ENCODE measurements at places on chromosomes 6 and 20.

- no peak for DNase-seq
Observed at GRCh38 chr6:106426250-106426970, 65.9 kb downstream of the CRYBG1 start.

- no peak for DNase-seq
Observed at GRCh38 chr6:168280020-168280898, 39.3 kb downstream of the DACT2 start.

GRCh38 chr20:45910670-45911485, 1.1 kb downstream of the PLTP start:
- DNase-seq, result peak; percentile 100

- no peak for DNase-seq
Observed at GRCh38 chr6:155026706-155027045, 31.6 kb downstream of the TIAM2 start.

DNA sequence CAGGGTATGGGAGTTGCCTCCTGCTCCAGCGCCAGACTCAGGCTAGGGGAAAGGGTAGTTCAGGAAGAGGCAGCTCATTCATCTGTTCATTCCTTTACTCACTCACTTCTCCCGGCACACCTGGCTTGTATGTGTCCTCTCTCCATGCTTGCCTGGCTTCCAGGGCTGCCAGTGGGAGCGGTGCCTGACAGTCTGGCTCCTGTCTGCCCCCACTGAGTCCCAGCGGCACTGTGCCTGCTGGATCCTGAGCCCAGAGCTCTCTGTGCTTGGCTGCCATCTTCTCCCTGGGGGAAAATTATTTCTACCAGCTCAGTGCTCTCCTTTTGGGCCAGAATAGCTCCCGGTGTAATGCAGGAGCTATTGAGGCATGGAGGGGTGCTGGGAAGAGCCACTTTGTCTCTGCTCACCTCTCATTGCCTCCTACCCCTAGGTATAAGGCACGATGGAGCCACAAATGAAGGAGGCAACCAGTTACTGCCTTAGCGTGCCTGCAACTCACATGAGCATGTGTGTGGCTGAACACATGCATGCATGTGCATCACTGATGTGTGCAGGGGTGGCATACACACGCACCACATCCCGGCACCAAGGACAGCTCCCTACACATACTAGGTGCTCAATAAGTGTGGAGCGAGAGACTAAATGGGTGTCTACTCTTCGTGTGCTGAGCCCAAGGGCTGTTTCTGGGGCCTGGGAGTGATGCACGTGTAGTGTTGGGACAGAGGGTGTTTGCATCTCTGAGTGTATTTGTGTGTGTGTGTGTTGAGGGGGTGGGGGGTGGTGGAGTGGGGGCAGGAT, 46.6 kb downstream of the CDH22 start:
- DNase-seq, result no peak

GRCh38 chr6:84581494-84582259, 182.7 kb downstream of the TBX18 start:
- DNase-seq, result no peak

DNA sequence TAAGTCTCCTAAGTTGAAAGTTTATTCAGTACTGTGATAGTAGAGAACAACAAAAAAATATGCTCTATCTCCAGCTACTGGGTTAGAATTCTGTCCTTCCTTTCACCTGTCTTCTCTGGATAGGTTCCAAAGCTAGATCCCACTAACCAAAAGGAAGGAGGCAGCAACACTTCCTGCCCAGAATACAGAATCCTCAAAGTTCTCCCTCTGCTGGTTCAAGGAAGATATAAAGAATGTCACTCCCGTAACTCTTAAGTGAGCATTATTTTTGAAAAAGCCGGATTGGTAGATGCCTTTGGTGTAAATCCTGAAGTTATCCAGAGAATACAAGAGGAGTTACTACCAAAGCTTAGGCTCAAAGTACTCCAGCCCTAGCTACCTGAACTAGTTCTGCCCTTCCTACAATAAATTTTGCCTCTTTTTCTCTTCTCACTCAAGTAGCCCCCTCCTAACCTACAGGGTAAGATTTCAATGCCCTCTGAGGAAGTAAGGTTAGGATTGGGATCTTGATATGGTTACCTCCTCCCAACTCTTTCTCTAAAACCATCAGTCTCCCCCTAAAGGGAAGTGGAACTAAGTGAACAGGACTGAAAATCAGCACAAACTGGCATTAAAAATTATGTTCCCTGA, 26.0 kb upstream of the CRIP3 start:
- no peak for DNase-seq

DNA sequence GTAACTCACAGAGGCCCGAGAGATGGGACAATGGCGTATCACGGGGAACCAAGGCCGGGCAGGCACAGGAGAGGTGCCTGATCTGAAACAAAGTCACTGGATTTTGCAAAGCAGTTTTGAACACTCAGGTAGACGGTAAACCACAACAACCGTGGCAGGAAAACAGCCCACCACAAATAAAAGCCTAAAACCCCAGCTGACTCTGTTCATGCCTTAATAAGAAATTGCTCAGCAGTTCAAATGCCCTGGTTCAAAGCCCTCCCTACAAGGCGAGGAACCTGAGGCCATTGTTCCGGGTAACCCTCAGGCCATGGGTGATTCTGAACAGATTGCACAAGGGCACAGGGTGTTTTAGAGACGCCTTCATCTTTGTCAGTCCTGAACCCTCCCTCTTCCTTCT, 114.2 kb downstream of the MAP3K7 start:
- DNase-seq, result no peak

GRCh38 chr6:167311286-167311685, 13.6 kb upstream of the TTLL2 start:
- DNase-seq, result no peak

DNA sequence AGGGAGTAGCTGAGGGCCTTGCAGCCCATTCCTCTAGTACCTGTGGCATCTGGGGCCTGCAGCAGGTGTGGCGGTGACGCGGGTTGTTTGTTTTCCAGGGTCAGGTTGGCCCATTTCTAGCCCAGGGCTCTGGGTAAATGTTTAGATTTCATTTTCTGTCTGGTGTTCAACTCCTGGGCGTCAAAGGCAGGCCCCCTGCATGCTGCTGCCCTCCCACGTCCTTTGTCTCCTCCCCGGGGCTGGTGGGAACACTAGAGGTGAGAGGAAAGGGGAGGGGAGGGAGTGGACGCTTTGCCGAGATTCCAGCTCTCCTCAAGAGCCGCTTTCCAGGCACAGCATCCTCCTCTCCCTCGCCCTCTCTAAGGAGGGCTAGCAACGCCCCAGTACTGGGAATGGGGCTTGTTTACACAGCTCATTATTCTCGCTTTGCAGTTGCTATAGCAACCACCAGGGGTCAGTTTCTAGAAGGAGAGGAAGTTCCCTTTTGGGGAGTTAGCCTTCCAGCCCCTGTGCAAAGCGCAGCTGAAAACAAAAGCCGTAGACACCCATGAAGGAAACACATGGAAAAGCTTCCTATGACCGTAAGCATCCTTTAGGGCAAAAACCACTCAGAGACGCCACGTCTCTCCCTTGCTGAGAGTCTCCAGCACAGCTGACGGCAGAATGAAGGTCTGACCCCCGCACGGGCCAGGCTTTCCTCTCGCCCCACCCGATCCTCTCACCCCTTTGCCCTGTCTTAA, 170.6 kb downstream of the LY86 start:
- DNase-seq, result peak; percentile 26

- DNase-seq, result no peak
Observed at GRCh38 chr6:161455848-161456247, 182.0 kb upstream of the AGPAT4 start.

GRCh38 chr20:21244808-21245207, 58.3 kb upstream of the XRN2 start:
- DNase-seq, result no peak

DNA sequence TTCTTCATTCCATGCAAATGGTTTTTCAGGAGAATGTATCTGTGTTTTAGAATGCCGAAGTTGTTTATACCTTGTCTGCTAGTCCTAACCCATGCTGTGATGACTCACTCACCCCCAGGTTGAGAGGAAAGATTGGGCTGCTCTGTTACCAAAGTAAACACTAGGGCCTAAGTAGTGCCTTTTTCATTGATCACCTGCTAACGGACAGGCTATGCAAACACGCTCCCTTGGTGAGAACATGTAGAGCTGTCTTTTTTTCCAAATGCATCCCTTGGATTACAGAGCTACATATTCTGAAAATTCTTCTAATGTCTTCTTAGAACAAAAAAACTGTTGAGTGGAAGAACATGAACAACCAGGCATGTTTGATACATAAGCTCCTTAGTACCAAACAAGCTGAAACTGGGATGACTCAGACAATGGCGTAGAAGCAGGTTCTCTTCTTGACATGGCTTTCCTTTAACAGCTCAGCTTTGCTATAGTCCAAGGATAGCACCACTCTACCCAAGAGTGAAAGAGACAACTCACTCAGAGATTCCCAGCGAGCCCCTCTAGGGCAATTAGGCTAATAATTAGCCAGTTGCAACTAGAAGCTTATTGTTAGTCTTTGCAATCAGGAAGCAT, 20.5 kb downstream of the PERP start:
- no peak for DNase-seq

- peak; percentile 59 for DNase-seq
Observed at GRCh38 chr20:53643031-53643832, 49.6 kb upstream of the ZNF217 start.

- peak; percentile 16 for DNase-seq
Observed at GRCh38 chr20:41178904-41179432, 41.6 kb downstream of the PLCG1 start.

GRCh38 chr20:12159261-12159660, 241.6 kb downstream of the BTBD3 start:
- no peak for DNase-seq

DNA sequence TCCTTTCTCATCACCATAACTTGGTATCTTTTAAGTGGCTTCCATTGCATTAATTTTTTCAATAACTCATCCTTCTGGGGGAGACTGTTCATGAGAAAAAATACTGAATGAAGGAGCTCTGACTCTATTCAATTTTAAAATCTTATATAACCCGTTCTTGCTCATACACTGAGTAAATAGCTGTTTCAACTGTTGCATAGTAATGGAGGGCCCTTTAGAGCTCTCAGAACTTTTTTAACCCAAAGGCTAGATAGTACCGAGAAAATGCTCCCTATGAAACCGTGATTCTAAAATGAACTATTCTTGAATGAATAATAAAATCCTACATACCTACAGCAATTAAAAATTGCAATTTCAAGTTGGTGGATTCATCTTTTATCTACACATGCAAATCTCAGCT, 5.3 kb downstream of the SLC2A12 start:
- DNase-seq, result no peak

GRCh38 chr20:58025233-58025632, 203.2 kb downstream of the ANKRD60 start:
- DNase-seq, result no peak

DNA sequence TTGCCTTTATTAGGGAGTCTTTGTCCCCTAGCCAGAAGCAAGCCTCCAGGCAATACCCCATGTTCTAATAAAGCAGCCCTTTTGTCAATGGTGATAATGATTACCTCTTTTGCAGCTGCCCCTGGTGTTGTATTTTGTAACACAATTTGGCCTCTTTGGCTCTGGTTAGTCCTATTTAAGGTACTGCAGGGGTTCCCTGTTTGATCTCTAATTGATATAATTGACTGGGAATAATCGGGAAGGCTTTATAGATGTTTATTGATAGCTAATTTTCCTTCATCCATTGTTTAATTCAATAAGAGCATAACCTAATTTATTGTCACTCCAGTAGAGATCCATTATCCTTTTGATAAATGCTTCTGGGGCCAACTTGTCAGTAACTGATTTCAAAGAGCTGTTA, 537.2 kb downstream of the PKHD1 start:
- no peak for DNase-seq

DNA sequence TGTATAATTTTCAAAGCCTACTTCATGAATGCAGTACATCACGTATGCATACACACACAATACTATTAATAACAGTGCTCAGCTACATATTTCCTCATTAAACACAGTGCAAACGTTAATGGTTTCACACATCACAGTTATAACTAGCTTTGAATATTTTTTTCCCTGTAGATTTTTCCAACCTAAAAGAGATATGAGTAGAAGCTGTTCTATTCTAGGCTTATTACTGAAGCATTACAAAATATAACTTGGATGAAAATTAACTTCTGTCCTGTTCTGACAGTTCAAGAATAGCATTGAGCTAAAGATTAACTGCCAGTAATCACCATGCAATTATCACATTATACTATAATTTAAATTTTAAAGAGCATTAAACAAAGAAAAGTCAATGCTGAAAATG, 6.2 kb downstream of the LMBRD1 start:
- DNase-seq, result no peak

DNA sequence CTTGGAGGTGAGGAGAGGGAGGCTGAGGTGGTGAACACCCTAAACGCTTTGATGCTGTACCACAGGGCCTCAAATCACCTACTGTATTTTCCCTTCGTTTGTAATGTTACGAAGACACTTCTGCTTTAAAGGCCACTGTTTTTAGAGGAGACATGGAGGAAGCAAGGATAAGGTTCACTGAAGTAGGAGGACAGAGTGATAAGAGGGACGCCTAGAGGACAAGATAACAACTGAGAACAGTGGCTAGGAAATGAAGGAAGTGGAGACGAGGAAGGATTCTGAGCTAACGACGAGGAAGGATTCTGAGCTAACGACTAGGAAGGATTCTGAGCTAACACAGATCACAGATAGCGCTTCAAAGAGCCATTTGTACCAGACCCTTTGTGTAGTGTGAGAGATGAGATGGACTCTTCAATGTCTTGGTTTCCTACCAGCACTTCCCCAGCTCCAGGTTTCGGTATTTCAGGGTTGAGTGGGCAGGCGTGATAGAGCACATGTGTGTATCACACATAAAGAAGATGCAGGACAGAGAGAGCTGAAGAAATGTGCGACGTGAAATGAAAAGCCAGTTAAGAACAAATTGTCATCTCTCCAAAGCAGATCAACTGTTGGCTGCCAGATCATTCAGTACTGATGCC, 7.5 kb downstream of the SF3B5 start:
- DNase-seq, result no peak

GRCh38 chr6:125512621-125513020, 210.9 kb upstream of the HDDC2 start:
- DNase-seq, result no peak

DNA sequence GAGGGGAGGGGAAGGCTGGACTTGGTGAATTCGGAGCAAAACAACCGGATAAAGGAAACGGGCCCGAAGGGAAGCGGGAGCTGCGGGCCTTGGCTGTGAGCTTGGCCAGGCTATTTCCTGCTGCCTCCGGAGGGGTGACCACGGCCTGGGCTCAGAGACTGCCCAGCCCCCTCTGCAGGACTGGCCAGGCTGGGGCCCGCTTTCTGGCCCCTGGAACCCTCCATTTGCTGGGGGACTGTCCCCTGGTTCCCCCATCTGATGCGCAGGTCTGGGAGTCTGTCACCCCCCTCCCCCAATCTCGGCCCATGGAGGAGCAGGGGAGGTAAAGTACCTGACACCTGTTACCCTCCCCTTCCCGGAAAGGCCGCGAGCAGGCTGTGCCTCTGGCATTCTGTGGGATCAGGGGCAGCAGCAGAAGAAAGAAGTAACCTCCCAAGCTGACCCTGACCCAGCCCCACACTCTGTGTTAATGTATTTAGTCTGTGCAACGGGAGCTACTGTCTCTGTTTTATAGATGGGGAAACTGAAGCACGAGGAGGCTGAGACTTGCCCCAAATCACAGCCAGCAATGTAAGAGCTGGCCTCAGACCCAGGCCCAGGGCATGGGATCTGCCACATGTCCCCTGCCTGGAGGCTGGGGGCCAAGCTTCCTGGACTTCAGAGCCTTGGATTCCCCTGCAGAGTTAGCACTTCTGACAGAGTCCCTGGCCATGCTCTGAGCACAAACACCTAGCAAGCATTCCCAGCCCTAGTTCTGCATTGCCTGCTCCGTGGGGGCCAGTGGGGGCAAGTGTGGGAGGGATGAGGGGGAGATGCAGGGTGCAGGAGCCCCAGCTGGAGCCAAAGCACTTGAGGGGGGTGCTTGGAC, 3.5 kb downstream of the C20orf204 start:
- no peak for DNase-seq
